ENCODE measurements at places on chromosomes 12 and 14.

GRCh38 chr12:57552306-57552651, 2.4 kb downstream of the KIF5A start:
- no peak for DNase-seq

- DNase-seq, result no peak
These were observed 9.7 kb upstream of the UBC start for GRCh38 chr12:124923905-124924734.

DNA sequence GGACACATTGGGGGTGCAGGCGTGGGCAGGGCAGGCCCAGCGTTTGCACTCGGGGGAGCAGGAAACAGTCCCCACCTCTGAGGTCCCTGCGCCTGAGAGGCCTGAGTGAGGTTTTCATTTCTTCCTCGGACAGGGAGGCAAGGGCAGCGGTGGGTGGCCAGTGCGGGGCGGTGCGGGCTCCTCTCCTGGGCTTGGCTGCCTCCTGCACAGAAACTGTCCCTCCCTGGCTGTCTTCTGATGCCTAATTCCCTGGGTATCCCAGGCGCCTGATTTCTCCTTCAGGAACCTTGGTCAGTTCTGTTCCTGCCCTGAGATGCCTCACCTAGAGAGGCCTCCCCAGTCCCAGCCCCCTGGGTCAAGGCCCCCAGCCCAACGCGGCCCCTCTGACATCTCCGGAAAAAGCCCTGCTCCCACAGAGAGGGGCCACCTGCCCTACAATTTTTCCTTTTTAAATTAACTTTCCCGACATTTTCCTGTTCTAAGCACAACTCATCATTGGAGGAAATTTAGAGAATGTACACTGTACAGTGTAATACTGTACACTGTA, 260.3 kb downstream of the ADGRD1 start:
- DNase-seq, result no peak

DNA sequence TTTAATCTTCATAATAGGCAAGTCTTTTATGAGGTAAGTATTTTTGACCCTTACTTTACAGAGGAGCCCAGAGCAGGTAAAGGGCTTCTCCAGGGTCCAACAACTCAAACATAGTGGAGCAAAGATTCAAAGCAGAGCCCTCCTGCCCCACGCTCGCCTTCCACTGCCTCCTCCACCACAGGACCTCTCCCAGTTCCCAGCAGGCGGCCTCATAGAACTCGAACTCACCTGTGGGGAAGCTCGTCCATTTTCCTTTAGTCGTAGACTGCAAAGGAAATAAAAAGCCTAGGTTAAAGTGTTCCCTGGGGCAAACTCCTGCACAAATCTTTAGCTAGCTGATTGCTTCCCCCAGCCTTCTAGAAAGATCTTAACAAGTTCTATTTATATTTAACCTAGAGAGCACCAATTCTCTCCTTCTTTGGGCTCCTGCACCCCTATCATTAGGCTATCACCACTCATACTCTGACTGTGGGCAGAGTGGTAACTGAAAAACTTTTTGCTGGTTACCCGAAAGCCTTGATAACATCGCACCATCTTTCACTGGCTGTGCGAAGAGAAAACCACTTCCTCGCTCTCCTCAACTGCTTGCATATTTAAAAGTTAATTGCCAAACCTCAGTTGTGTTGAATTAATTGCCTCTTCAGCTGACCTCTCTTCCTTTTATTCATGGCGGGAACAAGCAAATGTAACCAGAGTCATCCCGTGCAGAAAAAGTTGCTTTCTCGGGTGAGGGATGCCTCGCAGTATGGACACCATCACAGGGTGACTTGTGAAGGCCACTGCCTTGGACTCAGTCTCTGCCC, 299.6 kb downstream of the DPF3 start:
- no peak for DNase-seq

DNA sequence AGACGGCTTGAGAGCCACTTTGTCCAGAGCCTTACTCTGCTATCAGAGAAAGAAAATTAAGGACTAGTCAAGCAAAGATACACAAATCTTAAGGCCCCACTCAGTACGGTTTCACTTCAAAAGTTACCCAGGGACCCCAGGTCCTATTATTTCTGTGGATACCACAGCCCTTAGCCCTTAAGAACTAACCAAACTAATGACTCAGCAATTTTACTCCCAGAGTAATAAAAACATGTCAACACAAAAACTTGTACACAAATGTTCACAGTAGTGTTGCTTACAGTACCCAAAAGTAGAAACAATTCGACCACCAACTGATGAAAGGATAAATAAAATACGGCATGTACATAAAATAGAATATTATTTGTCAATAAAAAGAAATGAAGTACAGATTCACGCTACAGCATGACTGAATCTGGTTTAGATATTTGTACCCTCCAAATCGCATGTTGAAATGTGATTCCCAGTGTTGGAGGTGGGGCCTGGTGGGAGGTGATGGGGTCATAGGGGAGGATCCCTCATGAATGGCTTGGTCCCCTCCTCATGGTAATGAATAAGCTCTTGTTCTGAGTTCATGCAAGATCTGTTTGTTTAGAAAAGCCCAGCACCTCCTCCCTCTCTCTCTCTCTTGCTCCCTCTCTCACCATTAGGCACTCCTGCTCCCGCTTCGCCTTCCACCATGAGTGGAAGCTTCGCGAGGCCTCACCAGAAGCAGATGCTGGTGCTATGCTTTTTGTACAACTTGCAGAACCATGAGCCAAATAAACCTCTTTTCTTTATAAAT, 30.5 kb downstream of the AREL1 start:
- no peak for DNase-seq

DNA sequence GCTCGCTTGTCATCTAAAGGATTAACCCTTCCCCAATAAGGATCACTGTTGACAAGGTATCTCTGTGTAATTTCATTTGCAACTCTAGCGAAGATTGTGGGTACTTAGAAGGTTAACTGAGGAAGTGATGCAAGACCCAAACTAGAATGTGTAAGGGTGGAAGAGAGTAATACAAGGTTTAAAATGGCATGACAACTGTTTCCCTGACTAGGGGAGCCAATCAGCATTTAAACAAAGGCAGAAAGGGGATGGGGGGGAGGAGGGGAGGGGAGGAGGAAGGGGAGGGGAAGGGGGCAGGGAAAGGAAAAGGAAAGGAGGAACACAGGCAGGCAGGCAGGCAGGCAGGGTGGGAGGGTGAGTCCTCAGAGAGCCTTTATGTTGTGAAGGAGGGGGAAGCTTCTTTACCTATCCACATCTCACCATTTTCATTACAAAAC, 31.1 kb downstream of the NRDE2 start:
- DNase-seq, result no peak

GRCh38 chr12:122238861-122239260, 13.0 kb upstream of the DIABLO start:
- DNase-seq, result no peak

- DNase-seq, result no peak
These were observed 77.3 kb upstream of the GRIN2B start for GRCh38 chr12:14058717-14059116.

- DNase-seq, result no peak
These were observed 90.1 kb upstream of the PELI2 start for GRCh38 chr14:56027916-56028712.

DNA sequence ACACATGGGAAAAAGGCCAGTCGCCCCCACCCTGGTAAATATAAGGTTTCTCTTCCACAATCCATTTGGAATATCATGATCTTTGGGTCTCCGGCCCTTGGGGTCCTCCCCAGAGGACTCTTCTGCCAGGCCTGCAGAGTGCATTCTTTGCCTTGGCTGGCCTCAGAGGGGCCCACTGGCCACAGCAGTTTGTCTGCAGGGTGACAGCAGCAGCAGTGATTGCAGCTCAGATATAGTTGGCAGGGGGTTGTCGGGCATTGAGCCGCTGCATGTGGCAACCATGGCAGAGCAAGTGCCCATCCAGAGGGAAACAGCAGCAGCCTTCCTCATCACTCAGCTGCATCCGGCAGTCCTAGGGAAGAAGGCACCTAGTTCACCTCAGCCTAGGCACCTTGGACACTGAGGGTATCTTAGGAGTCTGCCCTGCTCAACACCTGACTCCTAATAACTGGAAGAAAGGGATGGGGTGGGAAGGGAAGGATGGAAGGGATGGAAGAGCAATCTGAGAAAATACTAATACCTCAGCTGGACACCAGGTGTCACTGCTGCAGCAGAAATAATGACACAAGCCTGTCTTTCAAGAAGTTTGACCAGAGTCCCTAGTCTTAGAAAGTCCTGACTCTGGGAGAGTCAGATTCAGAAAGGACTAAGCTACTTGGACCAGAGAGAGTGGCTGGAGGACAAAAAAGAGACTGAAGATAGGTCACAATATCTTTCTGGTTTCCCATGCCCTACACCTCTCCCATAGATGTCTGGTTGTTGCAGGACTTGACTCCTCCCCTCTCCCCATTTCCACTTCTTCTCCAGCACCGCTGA, 8.9 kb downstream of the AJUBA start:
- peak; percentile 14 for DNase-seq

DNA sequence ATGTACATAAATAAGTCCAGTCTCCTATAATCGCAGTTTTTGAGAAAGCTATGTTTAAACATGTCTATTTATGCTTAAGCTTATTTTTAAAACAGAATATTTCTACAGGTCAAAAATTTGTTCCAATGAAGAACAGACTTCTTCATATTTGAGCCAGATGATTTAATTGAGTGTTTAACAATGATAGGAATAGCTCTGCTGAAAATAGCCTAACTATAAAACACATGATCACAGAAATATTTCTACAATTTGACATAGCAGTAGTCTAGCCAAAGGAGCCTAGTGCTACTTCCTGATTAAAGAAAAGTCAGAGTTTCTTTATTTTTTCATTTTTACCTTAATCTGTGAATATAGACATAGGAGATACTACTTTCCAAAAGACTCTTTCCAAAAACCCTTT, 29.4 kb downstream of the DCP1B start:
- DNase-seq, result no peak

DNA sequence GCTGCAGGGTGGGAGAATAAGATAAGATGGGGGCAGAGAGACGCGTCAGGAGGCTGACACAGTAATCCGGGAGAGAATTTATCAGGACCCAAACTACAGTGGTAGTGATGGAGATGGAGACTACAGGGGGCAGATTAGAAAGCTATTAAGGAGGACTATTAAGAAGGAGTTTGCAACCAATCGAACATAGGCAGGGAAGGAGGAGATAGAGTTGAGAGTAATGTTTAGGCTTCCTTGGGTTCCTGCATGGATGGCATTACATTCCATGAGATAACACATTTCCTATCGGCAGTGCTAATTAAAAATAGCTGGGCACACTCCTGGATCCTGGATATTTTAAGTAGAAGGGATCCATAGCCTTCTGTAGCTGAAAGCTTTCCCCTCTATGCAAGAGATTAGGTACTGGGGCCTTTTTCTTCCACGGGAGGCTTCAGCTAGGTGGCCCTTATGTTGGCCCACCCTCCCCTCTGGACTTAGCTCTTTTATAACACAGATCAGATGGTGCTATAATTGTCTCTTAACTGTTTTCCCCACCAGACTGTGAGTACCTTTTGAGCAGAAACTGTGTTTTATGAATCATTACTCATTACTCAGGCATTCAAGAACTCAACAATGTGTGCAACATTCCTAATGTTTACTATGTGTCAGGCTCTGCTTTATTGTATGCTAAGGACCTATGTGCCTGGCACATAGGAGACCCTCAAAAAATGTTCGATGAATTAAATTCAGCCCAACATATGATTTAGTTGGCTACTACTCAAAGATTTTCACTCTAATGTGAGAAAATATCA, 113.0 kb downstream of the RMST start:
- no peak for DNase-seq
